Amniotic stem cell (primary cell): ENCODE measurements at places on chromosomes 7 and 10.
A peak's percentile ranks its signal among the peaks of the same experiment; 100 is the strongest.

- no peak for DNase-seq
These were observed 62.3 kb downstream of the OSBPL3 start for GRCh38 chr7:24917510-24918239.

DNA sequence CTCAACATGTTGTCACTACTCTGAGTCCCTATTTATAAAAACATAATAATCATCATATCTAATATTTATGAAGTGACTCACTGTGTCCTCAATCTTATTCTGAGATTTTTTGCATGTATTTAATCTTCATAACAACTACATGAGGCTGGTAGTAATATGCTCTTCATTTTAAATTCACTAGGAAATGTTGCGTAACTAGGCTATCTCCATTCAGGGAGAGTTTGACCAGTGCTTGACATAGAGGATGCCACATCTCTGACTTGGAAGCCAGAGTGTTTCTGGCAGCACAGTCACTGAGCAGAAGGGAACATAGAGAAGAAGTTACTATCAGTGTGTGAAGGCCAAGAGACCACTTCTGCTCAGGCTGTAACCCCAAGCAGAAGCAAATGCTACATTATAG lies 88.9 kb downstream of the FAM13C start:
- DNase-seq: no peak

- DNase-seq: no peak
These were observed 120.0 kb downstream of the SEMA3E start for GRCh38 chr7:83528925-83529423.

DNA sequence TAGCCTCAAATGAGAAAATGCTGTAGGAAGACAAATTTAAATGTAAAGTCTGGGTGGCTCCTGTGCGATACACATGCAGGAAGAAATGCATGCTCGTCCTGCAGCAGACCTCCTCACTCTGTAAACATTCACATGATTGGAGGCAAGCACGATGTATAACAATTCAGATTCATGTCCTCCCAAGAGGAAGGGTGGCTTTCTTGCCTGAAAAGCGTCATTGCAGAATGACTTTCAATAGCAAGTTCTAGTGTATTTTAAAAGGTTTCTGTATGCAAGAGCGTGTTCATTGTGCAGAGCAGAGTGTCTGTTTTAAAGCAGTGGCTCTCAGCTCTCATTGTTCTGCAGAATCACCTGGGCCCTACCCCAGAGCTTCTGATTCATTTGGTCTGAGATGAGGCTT lies 170.3 kb upstream of the CELF2 start:
- no peak for DNase-seq

DNA sequence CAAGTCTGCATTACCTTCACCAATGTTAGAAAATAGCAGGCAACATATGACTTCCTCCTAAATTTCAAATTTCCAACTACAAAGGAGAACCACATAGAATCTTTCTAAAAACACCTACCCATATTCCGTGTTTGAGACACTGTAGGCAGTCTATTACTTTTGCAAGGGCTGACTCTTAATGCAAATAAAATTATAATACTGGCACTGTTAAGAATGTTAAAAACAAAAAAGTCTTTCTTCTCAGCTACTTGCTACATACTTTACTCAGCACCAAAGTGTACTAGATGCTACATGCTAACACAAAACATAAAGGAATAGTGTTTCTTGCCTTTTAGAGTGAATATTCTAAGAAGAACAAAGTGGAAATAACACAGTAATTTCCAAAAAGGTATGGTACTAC lies 65.4 kb downstream of the SRPK2 start:
- no peak for DNase-seq

- no peak for DNase-seq
These were observed 19.1 kb downstream of the DNAJB6 start for GRCh38 chr7:157355784-157356511.

DNA sequence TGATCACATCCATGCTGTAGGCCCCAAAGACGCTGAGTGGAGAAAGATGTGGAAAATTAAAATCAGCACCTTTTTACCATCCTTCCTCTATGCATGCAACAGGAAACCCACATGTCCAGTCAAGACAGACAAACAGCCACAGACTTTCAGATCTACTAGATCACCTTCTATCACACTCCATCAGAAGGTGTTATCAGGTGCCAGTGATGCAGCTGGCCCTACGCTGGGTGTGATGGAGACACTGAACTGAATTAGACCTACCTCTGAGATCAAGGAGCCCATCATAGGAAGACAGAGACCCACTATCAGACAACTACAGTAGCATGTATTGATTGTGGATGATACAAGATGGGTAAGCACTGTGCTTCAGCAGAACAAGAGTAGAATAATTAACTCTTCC lies 15.5 kb downstream of the CYP3A4 start:
- DNase-seq: no peak

DNA sequence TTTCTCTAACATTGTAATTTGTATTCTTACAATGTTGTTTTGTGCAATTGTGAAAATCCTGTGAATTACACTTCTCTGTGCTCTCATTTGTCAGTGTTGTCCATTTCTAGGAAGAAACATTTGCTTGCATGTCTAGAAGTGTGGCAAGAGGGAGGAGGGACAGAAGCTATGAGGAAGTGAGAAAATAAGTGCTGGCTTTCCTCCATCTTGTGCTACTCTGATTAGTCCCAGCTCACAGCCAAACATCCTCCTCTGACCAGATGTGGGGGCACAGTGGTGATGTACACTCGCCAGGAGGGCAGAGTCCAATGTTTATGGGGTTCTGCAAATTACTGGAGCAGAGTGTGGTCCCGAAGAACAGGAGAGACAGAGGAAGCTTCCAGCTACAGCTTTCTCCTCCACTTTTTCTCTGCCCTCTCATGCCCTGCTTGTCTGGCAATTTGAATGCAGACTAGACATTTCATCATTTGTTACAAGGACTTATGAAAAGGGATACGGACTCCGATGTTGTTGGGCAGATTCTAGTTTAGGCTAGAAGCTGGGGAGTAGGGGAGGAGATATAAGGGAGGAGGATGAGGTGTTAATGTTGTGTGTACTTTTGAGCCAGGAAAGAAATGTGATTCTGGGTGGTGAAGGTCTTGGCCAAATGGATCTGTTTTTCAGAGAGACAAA lies 131.0 kb upstream of the C1GALT1 start:
- DNase-seq: no peak

- no peak for DNase-seq
These were observed 15.6 kb downstream of the CUBN start for GRCh38 chr10:17113889-17114540.

- no peak for DNase-seq
These were observed 109.7 kb downstream of the RAMP3 start for GRCh38 chr7:45267262-45267661.

GRCh38 chr10:47278152-47278473 lies 21.9 kb upstream of the GDF10 start:
- no peak for DNase-seq

GRCh38 chr7:112707655-112708054 lies 82.5 kb downstream of the TMEM168 start:
- no peak for DNase-seq

- DNase-seq: no peak
These were observed 1.5 kb downstream of the MKLN1 start for GRCh38 chr7:131329176-131329570.

DNA sequence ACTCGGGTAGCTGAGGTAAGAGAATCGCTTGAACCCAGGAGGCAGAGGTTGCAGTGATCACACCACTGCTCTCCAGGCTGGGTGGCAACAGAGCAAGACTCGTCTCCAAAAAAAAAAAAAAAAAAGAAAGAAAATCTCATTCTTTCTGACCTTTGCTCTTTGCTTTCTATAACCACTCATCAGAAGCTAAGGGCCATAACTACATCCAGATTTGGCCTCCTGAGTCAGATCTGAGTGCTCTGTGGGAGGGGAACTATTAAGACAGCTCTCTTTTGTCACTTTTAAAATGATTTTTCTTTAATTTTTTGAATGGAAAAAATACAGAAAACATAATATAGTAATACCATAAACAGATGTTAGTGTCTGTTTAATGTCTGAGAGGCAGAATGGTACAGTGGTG lies 210.1 kb downstream of the KIAA1217 start:
- no peak for DNase-seq

- DNase-seq: no peak
These were observed 19.0 kb upstream of the SLC26A4 start for GRCh38 chr7:107641676-107642075.

GRCh38 chr7:27972276-27972675 lies 208.3 kb downstream of the JAZF1 start:
- DNase-seq: no peak

DNA sequence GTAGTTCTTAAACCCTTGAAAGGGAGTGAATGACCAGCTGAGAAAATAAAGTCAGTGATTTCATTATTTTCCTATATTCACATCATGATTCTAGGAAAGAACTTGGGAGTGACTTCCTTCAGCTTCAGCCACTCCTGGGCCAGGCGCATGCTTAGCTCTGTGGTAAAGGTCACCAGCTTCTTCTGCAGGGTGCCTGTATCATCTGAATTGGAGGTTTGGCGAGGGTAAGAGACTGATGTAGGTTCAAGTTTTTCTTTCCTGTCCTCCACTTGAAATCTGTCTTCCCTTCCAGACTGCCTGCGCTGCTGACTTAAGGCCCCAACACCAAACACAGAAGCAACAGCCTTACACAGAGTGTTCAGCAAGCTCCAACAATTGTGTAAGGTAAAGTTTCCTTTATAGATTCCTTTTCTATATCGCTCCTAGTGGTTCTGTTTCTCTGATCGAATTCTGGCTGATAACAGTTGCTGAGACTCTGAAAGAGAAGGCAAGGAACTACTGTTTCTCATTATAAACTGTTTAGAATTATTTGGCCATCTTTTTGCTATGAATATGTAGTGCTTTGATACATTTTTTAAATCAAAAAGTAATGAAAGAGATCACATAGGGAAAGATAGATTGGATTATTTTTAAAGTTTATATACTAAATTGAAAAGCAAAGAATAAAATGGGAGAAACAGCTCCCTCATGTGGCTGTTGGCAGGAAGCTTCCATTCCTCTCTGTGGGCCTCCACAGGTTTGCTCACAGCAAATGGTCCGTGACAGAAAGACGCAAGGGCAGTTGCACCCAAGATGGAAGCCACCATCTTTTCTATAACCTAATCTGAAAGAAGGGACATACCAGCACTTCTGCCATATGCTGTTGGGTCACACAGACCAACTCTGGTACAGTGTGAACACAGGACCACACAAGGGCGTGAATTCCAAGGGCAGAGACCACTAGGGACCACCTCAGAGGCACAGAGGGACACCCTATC lies 14.0 kb downstream of the GATAD1 start:
- peak; percentile 16 for DNase-seq

DNA sequence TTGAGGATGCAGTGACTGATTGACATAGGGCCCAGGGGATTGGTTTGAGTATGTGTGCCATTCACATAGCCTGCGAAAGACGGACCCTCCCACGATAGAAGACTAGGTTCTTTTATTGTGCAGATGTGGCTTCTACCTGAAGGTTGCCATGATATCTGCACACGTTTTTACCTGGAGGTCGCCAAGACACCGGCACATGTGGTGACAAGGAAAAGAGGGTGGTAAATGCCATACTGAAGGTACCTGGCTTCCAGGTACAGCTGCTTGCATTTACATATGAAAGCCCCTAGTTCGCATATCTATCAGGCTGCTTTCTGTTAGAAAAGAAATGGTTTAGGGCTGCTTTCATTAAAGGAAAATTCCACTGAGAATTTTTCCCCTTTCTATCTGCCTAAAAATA lies 43.6 kb downstream of the ZNF22 start:
- no peak for DNase-seq

DNA sequence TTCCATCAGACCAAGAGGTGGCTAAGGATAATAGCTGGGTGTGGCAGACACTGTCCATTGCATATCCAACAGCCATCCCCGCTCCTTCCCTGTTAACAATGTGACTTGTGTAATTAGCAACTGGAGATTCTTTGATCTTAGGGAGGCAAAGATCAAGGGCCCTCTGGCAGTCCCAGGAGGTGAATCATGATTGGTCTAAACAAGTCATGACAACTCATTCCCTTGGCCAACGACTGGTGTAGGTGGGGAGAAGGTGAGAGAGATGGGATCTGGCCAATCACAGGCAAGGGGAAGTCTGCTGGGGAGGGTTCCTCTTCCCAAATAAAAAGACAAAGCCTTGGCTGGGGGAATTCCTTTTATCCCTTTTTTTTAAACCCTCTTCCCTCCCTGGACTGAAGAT lies 46.2 kb upstream of the COMTD1 start:
- no peak for DNase-seq

DNA sequence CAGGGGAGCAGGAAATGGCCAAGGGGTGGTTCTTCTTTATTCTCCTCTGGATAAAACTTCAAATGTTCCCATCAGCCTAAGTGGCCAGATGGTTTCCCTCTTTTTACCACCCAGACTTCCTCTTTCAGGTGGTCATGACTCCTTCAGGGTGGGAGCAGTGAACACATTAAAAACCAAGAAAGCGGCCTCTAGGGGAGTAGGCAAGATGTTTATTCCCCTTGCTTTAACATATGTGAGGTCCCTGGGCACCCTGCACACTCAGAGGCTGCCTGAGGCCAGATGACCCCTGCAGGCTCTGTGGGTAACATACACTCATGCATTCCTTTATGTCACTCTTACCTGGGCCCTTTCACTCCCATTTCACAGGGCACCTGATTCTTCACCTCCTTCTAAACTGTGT lies 357.4 kb downstream of the ABCA13 start:
- DNase-seq: no peak

DNA sequence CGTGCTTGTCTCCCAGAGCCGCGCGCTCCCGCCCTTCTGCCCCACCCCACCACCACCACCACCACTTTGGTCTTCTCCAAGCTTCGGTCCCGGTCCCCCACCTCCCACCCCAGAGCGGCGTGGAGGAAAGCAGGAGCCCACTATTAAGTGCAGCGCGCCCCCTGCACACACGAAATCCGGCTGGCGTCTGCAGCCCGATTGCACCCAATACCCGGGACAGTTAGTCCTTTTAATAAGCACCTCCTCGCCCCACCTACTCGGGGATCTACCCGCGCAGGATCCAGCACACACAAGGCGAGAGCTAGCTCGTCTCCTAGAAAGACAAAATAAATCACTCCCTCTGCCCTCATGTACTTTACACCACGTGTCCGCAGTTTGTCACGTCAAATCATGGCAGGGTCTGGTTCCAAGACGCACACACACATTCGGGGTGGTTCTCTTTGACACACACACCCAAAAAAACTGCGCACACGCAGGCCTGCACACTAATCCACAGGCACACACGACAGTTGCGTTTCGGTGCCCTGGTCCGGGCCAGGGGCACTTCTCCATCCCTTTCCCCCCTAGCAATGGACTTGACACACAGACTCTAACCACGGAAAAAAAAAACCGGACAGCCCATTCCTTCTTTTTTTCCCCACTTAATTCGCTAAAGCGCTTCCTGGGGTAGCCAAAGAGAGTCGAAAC lies 1.6 kb downstream of the SFMBT2 start:
- no peak for DNase-seq

GRCh38 chr10:128973221-128973620 lies 493.8 kb upstream of the MGMT start:
- no peak for DNase-seq

DNA sequence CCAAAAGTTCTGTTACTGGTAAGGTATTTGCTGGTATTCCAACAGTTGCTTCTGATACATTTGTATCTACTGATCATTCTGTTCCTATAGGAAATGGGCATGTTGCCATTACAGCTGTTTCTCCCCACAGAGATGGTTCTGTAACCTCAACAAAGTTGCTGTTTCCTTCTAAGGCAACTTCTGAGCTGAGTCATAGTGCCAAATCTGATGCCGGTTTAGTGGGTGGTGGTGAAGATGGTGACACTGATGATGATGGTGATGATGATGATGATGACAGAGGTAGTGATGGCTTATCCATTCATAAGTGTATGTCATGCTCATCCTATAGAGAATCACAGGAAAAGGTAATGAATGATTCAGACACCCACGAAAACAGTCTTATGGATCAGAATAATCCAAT lies 131.0 kb downstream of the AASS start:
- no peak for DNase-seq
